ENCODE measurements at places on chromosomes 4 and X.

- no peak for DNase-seq
Measured at GRCh38 chrX:148609515-148610327, 109.3 kb downstream of the AFF2 start.

DNA sequence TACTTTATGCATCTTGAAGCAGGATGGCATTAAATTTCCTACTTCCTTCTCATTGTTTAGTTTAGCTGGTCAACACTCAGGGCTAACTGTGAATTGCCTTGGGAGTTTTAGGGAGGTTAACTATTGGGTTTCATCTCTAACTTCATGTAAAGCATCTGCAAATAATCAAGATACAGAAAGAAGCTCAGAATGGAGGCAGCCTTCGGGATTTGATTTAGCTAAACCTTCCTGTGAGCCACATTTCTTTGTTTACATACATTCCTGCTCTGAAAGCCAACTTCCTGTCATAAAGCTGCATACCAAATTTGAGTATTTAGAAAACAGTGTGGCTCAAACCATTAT, 131.7 kb upstream of the PCDH18 start:
- no peak for DNase-seq

GRCh38 chrX:150200820-150201287, 162.3 kb upstream of the MAMLD1 start:
- peak; percentile 6 for DNase-seq

- DNase-seq: no peak
Measured at GRCh38 chr4:165874791-165875371, 1.8 kb downstream of the TLL1 start.

GRCh38 chrX:127138218-127138617, 318.7 kb downstream of the PRR32 start:
- DNase-seq: no peak

GRCh38 chr4:177582992-177583391, 140.8 kb upstream of the AGA start:
- no peak for DNase-seq

DNA sequence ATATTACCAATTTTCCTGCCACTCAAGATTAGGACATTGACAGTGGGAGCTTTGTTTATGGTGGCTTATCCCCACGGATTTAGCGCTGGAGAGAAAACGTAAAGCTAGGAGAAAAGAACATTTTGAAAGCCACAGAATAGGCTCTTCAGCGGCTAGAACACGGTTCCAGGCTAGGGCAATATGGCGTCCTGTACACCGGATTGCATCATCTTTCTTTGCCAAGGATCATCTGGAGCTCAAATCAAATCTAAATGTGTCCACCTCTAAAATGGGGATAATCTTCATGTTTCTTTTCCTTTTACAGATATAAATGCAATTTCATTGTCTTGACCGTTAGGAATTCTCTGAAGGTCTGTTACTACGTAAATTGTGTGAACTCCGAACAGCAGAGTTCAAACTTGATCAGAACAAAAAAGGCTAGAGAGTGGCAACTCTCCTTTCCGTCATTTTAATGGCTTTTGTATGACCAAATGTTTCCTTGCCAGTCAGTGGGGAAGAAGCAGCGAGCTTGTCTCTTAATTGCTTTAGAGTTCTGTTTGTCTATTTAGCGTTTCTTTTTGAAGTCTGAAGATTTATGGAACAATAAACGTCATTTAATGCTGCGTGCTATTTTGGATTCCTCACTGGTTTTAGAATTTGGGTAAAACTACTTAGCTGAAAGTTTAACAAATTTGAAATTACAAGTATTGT, 2.6 kb upstream of the WWC2 start:
- DNase-seq: no peak

DNA sequence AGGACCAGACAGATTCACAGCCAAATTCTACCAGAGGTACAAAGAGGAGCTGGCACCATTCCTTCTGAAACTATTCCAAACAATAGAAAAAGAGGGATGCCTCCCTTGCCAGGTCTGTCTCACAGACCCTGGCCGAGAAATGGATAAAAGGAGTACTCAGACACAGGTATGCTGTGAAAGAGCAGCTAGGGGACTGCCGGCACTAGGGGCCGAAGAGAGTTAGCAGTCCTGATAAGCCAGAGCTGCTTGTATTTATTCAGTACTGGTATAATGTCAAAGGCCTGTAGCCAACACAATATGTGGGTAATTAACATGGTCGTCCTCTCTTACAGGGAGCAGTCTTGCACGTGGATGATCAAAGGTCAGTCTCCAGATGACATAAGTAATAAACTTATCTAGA, 1042.1 kb upstream of the LCORL start:
- DNase-seq: no peak

DNA sequence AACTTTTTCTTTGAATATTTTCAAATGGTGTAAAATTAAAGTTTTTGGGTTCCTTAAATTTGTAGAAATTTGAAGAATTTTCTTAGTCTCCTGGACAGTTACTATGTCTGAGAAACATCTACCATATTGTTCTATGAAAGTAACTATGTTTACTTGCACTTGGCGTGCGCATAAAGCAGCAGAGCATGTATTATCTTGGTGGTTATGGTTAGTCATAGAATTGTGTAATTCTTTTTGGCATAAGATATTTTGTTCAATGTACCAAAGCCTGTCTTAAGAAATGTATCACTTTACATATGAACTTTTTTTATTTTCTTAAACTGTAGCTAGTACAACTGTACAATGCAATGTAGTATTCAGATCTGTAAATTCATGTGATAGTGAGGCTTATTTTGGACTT, 49.2 kb downstream of the CDS1 start:
- DNase-seq: no peak

DNA sequence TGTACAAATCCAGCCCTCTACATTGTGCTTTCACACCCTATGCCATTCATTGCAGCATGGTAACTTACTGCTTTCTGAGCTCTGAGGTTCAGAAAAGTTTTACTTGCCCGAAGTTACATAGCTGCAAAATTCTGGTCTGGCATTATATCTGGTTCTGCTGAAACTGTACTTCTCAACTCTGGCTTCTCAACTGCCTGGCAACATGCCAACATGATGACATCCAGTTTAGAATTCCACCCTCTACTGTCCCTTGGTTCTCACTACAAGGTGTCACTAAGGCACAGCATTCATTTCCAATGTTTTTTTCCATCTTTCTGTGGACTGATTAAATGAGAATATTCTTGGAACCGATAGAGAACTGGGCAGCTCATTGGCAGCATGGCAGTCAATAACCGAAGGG, 242.9 kb upstream of the PRPS2 start:
- no peak for DNase-seq

- no peak for DNase-seq
Measured at GRCh38 chr4:146510942-146511341, 10.8 kb downstream of the SLC10A7 start.

DNA sequence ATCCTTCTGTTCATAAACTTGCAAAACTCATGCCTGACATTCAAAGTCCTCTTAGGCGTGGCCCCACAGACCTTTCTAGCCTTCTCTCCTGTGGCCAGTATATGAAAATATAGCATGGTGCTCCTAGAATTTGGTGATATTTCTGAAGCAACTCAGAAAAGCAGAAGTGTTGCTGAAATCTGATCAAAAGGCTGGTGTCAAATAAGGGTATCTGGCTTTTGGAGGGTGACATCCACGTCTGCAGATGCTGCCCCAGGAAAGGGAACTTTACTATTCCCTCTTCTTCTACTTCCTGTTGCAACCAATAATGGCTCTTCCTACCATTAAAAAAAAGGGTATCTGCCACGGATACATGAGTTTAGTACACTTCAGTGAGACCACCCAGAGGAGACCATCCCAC, 83.9 kb upstream of the RPS6KA3 start:
- no peak for DNase-seq

GRCh38 chrX:40273356-40274050, 175.7 kb upstream of the BCOR start:
- no peak for DNase-seq

DNA sequence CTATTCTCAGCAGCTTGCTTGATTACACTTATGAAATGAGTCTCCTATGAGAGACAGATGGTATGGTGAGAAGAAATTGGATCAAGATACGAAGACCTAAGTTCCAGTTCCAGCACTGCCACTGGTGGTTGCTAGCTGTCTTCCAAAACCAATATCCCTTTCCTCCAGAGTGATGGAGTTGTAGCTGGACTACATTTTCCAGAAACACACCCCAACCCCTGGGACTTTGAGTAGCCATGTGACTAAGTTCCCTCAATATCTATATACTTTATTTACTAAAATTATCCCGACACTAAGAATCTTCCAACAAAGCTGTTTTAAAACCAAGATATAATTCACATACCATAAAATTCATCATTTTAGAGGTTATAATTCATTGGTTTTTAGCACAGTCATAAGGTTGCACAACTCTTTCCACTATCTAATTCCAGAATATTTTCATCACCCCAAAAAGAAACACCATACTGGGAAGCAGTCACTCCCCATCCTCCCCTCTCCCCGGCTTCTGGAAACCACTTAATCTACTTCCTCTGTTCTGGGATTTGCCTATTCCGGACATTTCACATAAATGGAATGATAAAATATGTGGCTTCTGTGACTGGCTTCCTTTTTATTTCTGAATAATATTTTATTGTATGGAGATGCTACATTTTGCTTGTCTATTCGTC, 118.0 kb downstream of the MANBA start:
- DNase-seq: no peak

DNA sequence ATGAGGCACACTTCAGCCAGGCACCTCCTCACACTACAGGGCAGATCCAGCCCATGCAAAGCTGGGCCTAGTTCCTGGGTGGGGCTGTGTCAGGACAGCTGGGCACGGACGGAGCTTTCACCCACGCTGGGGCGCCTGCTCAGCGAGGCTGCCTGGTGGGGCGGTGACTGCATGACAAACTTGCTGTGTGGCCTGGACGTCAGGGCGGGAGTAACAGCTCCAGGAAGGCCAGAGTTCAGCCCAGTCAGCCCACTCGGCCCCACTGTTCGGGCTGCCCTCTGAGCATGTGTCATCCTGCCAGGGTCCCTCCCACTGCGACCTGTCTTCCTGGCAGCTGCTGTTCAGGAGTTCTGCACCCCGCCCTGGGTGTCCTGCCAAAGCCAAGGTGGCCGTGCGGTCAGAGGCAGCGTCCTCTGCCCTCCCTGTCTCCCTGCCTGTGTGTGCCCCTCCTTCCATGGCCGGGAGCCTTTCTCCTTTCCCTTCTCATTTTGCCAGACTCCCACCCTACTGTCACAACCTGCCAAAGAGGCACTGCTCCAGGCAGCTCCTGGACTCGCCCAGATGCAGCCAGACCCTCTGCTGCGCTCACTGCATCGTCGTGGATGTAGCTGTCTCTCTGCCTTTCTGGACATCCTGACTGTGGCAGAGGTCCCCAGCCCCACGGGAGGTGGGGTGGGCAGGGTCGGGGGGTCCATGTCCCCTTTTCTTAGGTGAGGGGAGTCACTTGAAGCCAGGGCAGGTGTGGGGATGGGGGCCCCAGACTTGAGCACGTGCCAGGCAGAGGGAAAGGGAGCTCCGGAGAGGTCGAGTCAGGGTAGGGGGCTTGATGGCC, 33.0 kb upstream of the KIAA0232 start:
- no peak for DNase-seq

GRCh38 chr4:45188501-45188900, 462.1 kb upstream of the GNPDA2 start:
- no peak for DNase-seq

- no peak for DNase-seq
Measured at GRCh38 chr4:21802406-21802805, 146.2 kb downstream of the KCNIP4 start.

DNA sequence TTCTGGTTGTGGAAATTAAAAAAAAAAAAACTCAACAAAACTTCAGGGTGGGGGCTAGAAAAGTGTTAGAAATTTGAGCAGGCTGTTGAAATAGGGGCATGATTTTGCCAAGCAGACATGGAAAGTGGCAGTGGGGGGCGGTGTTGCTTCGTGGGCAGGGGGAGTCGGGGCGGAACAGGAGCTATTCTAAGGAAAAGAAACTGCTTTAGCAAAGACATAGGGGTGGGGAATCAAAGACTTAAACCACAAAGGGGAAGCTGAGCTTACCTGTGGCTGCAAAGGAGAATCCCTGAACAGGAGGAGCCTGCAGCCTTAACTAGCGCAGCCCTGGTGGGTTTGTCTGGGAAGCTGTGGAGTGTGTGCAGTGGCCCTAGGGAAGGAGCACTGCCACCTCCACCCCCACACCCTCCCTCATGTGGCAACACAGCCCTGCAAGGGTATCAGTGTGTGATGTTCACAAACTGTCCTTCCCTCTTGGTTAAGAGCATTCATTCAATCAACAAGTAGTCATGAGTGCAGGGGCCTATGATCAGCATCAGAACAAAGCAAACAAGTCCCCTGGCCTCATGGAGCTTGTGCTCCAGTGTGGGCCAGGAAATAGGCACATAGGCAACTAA, 20.5 kb downstream of the SEL1L3 start:
- DNase-seq: peak; percentile 12

- DNase-seq: no peak
Measured at GRCh38 chr4:159104694-159105414, 2.0 kb downstream of the RAPGEF2 start.

DNA sequence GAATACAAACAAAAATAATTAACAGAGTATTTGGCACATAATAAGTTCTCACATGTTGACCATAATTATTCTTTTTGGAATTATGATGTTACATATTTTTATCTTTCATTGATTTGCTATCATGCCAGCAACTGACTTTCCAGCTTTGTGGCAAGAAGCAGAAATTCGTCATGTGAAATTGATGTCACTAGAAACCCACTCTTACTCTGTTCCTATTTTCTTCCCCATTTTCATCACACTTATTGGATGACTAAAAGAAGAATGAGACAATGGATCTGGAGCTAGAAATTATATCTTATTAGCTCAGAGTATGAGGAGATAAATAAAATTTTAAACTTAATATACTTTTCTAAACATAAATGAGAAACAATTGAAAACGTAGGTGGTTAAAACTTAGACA, 31.9 kb downstream of the EGF start:
- no peak for DNase-seq

GRCh38 chr4:185865901-185866328, 53.9 kb upstream of the SORBS2 start:
- no peak for DNase-seq

- DNase-seq: no peak
Measured at GRCh38 chrX:153781428-153782047, 697 bp downstream of the SRPK3 start.

GRCh38 chr4:62449538-62449937, 1249.4 kb downstream of the ADGRL3 start:
- DNase-seq: no peak

Measured in T-helper 2 cell (primary cell).